RPMI8226 (cell line): ENCODE measurements at places on chromosomes 16 and 17.
A peak's percentile ranks its signal among the peaks of the same experiment; 100 is the strongest.

DNA sequence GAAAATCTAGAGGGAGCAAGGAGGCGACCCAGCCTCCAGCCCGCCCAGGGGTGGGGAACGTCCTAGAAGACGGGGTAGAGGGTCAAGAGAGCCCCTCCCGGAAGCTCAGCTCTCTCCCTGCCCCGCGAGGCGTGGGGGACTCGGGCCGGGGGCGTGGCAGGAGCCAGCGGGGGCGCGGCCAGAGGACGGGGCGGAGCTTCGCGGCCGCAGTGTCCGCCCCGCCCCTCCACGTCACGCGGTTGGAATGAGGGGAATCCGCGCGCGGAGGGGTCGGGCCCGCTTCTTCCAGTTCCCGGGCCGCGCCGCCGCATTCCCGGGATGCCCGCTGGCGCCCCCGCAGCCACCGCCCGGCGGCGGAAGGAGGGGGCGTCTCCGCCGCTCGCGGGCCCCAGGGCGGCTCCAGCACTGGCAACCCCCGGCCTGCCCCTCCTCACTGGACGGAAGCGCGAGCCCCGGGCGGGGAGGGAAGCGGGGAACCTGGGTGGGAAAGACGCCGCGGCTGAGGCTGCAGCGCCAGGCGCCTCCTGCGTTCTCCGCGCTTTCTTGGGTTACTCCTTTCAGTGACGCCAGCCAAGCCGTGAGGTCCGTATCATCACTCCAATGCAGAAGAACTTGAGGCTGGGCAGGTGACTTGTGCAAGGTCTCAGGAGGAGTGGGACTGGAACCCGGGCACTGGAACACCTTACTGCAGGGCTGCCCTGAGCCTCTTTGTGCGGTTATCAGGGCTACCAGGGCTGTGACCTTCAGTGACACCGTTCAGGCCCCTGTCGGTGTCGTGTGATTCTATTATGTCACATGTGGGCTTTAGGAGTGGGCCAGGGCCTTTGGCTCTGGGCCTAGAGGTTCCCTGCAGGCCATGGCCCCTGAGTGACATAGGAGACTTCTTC is 4.3 kb downstream of the MYO1C start:
- peak; percentile 52 for DNase-seq

- no peak for DNase-seq
Measured at GRCh38 chr17:4877089-4877488, 22.2 kb upstream of the C17orf107 start.

GRCh38 chr17:65790241-65790640 is 228.8 kb upstream of the AXIN2 start:
- DNase-seq = no peak

DNA sequence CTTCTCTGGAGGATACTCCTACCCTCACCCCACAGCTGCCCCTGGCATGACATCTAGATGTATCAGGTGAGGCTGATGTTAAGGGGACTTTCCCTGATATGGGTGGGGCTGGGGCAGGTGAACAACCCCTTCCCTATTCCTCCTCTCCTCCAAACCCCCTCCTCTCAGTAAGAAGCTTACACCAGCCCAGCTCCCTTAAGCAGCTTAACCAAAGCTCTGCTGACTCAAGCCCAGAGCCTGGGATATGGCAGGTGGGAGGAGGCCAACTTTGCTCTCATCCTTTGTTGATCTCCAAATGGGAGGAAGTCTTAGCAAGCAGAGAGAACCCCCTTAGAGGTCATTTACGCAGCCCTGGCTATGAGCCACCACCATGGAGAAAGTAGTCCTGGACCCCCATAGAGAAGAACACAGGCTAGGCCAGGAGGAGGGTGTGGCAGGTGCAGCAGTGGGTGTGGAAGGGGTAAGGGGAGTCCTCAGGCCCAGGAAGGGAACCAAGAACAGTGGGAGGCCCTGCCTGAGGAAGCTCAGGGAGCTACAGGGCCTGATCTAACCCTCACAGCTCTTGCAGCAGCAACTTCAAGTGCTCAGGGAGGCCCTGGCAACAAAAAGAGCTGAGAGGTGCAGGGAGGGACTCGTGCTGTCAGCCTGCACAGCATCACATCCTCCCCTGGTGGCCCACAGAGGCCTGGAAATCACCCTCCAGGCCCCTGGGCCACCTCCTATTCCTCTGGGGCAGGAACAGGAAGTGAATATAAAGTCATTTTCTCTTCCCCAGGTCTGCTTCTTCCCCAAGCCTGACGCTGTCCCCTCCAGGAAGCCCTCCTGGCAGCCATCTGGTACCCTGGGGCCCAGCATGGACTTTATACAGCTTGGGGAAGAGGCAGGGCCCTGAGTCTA is 2.9 kb downstream of the UNC119 start:
- DNase-seq = peak; percentile 31

GRCh38 chr17:76150712-76151622 is 9.9 kb upstream of the FOXJ1 start:
- no peak for DNase-seq

- no peak for DNase-seq
Measured at GRCh38 chr17:41989702-41990419, 23.3 kb downstream of the CNP start.
